ENCODE measurements at places on chromosomes 3 and 15.

- H3K27ac ChIP-seq = no peak overlapping the region
- H3K27me3 ChIP-seq = peaks cover 62% of the 10 kb centered on the region
- H3K4me3 ChIP-seq = no peak overlapping the region
- H3K36me3 ChIP-seq = no peaks in the 10 kb centered on the region
- no peaks in the 10 kb centered on the region for H3K4me1 ChIP-seq
Measured at GRCh38 chr15:77859491-77860060, 217.9 kb downstream of the TBC1D2B start.

DNA sequence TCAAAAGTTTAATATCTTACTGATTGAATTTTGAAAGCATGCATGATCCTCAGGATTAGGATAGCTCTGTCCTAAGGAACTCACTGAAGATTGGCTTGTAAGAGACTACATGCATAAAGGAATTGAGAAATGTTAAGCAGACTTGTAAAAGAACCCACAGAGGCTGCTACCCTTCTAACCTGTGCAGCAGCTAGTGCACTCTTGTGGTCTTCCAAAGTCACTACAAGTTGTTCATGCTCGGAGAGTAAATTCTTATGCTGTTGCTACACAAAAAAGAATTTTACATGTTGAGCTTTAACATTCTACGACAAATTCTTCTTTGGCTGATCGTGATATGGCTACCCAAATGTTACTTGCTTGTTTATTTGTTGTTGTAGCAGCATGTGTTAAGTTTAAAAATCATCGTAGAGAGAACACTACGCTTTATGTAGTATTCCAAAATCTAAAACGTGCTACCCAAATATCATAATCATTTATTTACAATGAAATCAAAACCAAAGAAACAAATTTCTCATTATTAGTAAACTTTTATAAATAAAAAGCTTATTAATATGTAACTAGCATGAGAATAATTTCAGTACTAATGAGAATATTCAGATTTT is 55.0 kb downstream of the GOLIM4 start:
- H3K27me3 ChIP-seq = no peaks in the 10 kb centered on the region
- peaks cover 12% of the 10 kb centered on the region for H3K36me3 ChIP-seq
- H3K27ac ChIP-seq = no peak overlapping the region
- H3K4me1 ChIP-seq = no peaks in the 10 kb centered on the region
- no peak overlapping the region for H3K4me3 ChIP-seq

- no peaks in the 10 kb centered on the region for H3K4me1 ChIP-seq
- H3K27ac ChIP-seq = no peak overlapping the region
- DNase-seq = no peak
- no peaks in the 10 kb centered on the region for H3K36me3 ChIP-seq
- no peak overlapping the region for H3K4me3 ChIP-seq
Measured at GRCh38 chr3:175957427-175957826, 1098.3 kb downstream of the NAALADL2 start.

- no peak overlapping the region for H3K4me3 ChIP-seq
- no peaks in the 10 kb centered on the region for H3K27me3 ChIP-seq
- no peak overlapping the region for H3K27ac ChIP-seq
- DNase-seq = peak; percentile 48
Measured at GRCh38 chr15:28021281-28022039, 77.7 kb downstream of the OCA2 start.

DNA sequence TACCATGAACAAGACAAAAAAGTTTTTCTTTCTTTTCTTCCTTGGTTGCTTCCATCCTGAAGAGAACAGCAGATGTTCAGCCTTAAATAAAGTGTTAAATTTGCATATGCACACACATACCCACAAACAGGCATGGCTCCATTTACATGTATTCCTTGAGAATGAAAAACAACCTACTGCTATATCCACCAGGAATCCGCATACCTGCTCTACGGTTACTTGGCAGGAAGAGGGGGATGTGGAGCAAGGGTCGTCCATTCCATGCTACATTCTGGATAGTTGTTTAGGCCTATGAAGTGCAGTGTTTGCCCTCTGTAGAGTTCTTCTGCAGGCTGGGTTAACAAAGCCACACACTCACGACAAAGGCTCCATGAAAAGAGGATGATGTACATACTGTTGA is 322.8 kb downstream of the KCNH8 start:
- H3K4me1 ChIP-seq = no peaks in the 10 kb centered on the region
- no peaks in the 10 kb centered on the region for H3K27me3 ChIP-seq
- no peak overlapping the region for H3K4me3 ChIP-seq

Measured in IMR-90 (cell line).